ENCODE measurements at places on chromosomes 12 and 14.

- DNase-seq: no peak
Measured at GRCh38 chr12:88940854-88941253, 360.6 kb upstream of the KITLG start.

- DNase-seq: no peak
Measured at GRCh38 chr14:84826294-84826693, 703.6 kb upstream of the FLRT2 start.

GRCh38 chr14:105602799-105603793 lies 76.7 kb downstream of the TMEM121 start:
- DNase-seq: peak; percentile 52

GRCh38 chr12:104680070-104680469 lies 223.3 kb downstream of the CHST11 start:
- no peak for DNase-seq

GRCh38 chr12:80837342-80837978 lies 100.3 kb downstream of the LIN7A start:
- no peak for DNase-seq

DNA sequence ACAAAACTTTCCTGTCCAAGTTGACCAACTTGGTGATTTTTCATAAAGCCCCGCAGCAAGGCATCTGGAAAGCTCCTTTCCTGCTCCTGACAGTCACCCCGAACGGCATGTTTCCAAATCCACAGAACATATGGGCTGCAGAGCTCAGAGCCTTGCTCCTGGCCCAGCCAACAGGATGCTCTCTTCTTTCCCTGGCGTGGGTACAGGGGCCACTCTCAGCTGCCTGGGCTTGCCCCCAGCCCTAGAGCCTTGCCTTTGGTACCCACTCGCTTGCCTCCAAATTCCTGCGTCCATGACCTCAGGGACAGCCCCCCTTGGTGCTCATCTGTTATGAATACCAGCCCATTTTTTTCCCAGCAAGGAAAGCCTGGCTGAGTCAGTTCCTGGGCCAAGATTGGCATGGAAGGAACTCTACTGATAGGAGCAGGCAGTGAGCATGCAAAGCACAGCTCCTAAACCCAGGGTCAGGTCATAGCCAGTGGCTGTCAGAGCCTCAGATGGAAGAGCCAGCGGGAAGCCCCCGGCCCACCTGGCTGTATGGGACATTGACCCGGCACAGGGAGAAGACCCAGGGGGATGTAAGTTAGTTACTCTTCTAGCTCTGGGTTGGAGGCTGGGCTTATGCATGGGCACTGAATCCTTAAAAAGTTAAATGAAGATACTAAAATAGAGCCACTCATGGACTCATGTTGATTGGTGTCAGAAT lies 105.3 kb upstream of the RTL1 start:
- no peak for DNase-seq

DNA sequence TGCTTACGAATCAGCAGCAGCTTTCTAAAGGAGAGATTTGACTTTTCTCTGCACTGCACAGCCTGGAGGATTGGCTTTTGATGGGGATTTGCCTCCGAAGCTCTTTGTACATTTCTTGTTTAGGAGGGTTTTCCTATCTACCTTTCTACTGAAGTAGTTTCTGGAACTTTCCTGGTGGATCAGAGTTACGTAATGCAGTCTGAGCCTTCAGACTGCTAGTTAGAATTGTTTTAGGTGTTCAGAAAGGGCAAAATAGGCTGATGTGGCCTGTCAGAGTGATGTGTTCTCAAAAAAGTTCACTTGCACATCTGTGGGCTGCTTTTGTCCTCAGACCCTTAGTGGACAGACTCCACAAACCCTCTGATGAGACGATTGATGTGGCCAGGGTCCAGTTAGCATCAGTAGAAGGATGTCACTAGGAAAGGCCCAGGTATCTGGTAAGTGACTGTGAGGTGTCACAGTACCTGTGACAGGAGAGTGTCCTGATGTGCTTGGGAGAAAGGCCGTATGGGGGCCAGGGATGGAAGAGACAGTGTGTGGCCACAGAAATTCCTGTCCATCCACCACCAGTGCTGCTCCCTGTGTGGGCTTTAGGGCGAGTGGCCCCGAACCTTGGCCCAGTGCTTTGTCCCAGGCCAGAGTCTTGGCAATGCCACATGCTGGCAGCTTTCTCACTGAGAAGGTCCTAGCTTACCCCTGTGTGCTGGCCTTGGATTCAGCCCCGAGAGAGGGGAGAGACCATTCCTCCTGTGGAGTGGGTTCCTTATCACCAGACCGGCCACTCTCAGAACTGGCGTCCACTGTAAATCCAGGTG lies 4.4 kb upstream of the ACADS start:
- DNase-seq: no peak

- no peak for DNase-seq
Measured at GRCh38 chr14:47526591-47527244, 148.7 kb downstream of the MDGA2 start.

GRCh38 chr12:56947633-56948456 lies 9.6 kb downstream of the RDH16 start:
- DNase-seq: no peak

- DNase-seq: no peak
Measured at GRCh38 chr12:81039231-81039630, 38.6 kb upstream of the ACSS3 start.

GRCh38 chr12:121175383-121176119 lies 34.4 kb upstream of the P2RX4 start:
- peak; percentile 60 for DNase-seq

- no peak for DNase-seq
Measured at GRCh38 chr14:106841701-106842100, 1315.3 kb downstream of the TMEM121 start.

DNA sequence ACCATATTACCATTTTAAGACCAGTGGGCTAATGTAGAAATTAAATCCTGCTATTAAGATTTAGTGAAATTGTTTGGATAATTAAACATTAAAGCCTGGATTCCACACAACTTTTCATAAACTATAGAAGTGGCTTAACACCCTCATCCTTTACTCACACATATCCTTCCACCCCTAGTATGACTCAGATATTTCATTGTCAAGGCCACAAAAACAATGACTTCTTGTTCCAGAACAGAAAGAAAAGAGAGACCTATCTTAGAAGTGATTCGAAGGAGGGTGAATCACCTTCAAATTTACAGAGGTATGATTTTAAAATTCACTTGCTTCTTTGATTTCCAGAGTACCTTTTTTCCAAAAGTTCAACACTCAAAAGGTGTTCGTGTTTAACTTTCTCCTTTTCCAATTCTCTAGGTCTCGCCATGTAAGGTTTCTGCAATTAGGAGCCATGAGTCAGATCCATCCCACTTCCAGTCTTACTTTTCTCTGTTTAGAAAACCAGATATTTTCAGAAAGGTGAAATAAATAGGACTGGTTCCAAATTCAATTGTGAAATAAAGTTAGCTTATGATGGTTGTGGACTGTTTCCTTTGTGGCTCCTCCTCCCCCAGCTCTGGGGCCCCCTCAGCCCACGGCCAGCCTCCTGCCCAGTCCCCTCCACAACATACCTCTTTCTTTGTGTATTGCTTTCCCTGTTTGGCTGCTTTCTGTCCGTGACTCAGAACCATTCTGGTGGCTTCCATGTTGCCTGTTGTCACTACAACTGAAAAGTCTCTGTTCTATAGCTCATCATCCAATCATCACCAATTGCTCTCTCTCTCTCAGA lies 24.6 kb upstream of the MGP start:
- DNase-seq: no peak

DNA sequence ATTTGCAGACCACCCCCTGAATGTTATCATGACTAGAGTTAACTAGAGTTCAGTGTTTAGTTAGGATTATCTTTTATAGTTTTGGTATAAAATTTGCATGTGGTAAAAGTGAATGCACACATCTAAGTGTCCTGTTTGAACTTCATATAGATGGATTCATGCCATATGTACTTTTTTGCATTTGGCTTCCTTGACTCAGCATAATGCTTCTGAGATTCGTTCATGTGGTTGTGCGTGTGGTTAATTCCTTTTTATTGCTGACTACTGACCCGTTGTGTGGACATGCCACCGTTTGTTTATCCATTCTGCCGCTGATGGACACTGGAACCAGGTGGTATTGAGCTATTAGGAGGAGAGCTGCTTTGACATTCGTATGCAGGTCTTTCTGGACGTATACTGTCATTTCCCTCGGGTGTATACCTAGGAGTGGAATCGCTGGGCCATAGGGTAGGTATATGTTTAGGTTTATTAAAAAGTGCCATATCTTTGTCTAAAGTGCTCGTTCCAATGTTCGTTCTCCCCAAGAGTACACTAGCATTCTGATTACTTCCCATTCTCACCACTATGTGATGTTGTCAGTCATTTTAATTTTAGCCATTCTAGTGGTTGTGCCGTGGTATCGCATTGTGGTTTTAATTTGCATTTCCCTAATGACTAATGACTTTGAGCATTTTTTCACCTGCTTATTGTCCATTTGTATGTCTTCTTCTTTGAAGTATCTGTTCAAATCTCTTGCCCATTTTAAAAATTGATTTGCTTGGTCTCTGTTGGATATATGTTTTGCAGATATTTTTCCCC lies 37.7 kb downstream of the RIN3 start:
- DNase-seq: no peak

DNA sequence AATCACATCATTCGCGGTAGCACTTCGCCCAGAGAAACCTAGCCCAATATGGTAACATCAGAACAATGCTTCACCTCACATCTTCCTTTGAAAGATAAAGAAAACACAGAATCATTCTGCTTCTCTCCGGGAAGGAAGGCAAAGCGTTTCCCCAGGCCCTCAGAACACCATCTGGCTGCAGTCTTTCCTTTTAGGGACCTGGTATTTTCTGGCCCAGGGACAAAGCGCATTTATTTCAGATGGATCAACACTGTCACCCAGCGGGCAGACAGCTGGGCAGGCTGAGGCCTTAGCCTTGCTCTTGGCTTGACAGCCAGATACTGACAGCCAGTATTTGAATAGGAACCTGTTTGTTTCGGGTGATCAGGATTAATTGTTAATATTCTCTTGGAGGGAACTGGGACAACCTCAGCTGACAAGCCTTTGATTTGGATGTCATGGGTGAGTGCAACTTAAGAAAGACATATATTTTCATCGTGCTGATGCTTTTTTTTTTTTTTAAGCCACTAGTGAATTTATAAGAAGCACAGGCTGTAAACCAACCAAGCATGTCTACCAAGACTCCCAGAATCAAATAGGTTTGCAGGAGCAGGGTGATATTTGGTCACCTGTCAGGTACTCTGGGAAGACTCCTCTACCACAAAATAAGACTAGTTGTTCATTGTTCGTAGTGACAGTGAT lies 118.9 kb downstream of the VEZT start:
- peak; percentile 77 for DNase-seq

- DNase-seq: no peak
Measured at GRCh38 chr14:81301813-81302212, 81.1 kb upstream of the GTF2A1 start.

- DNase-seq: no peak
Measured at GRCh38 chr12:119594399-119594730, 791 bp downstream of the TMEM233 start.

GRCh38 chr12:41224066-41224465 lies 35.9 kb downstream of the PDZRN4 start:
- DNase-seq: no peak
